ENCODE measurements at places on chromosomes 5 and 9.

GRCh38 chr9:114899461-114899860 is 30.9 kb downstream of the TNFSF8 start:
- DNase-seq = no peak

GRCh38 chr9:129231022-129231739 is 53.1 kb upstream of the IER5L start:
- DNase-seq = no peak

- no peak for DNase-seq
These were observed 227.0 kb downstream of the ZNF608 start for GRCh38 chr5:124519396-124519795.

- no peak for DNase-seq
These were observed 17.6 kb upstream of the MARCHF6 start for GRCh38 chr5:10335711-10336470.

DNA sequence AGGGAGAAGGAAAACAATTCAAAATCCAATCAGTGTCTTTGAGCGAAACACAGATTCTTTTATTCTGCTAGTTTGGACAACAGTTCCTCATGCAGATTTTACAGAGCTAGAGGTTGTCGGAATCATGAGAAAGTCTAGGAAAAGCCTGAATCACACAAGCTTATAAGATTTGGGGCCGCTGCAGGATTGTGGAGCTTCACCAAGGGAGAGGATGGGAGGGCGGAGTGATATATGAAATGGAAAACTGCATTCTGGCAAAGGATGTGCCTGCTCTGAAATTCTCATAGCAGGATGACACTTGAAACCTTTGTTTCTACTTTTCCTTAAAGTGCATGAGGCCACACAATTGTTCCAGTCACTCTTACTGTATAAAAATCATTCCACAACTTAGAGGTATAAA is 134.3 kb downstream of the OR2K2 start:
- DNase-seq = no peak

DNA sequence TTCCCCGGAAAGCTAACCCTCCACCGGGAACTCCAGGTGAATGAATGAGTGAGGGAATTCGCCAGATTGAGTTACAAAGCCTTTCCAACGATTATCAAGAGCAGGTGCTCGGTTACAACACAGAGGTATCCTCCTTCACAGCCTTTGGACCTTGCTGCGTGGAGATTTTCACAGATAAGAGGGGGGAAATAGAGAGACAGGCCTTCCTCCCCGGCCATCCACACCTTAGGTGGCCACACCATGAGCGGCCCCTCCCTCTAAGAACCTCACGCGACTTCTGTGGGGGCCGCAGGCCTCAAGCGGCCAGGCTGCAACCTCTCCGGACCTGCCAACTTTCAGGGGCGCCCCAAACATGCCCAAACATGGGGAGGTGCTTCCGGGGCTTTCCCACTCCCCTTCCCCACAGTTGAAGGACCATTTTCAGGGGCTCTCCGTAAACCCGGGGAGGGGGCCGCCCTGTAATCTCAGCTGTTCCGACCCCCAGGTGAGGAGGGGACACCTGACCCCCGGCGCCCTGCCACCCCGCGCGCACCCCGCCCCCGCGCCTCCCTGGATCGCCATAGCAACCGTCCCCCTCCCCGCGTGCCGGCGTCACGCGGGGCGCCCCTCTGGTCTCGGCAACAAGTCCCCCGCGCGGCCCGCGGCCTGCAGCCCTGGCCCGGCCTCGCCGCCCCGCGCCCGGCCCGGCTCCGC is 603 bp downstream of the DENND1A start:
- peak; percentile 46 for DNase-seq

GRCh38 chr5:145166110-145166509 is 669.0 kb downstream of the PRELID2 start:
- no peak for DNase-seq

GRCh38 chr9:90813046-90813445 is 11.4 kb downstream of the SYK start:
- DNase-seq = no peak

DNA sequence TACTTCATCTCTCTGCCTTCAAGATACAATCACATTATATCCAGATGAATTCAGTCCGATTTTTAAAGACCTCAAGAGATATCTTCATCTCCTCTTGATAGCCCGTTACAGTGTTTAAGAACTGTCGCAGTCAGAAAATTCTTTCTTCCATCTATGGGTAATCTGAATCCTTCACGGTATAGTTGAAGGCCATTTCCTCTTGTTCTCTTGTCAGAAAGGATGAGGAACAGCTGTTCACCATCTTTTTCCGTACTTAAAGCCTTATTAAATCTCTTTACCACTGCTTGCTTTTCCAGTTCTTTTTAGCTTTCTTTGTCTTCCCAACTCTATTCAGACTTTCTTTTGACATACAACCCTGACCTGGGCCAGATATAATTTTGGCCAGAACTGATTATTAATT is 121.8 kb downstream of the XRCC4 start:
- DNase-seq = no peak

DNA sequence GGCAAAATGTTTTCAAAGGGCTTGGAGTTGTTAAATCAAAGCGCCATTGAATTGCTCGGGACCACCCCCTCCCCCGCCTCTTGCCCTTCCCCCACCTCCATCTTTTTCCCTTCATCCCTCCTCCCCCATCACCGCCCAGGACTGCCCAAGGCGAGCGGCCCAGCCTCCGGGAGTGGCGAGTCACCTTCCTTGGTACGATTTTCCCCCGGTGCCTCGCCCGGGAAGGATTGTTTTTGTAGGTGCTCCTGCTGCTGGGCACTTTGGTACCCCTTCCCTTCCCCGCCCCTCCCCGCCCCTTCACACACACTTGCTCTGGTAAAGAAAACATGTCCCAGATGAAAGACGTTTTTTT is 61.2 kb downstream of the TMEM174 start:
- DNase-seq = no peak

Measured in stimulated activated CD4-positive, alpha-beta T cell treated with anti-CD3 and anti-CD28 coated beads, Interleukin-4, amount 100 ng/mL, for 1 hour (primary cell).